HL-60 (cell line): ENCODE measurements at places on chromosomes 1 and 21.

DNA sequence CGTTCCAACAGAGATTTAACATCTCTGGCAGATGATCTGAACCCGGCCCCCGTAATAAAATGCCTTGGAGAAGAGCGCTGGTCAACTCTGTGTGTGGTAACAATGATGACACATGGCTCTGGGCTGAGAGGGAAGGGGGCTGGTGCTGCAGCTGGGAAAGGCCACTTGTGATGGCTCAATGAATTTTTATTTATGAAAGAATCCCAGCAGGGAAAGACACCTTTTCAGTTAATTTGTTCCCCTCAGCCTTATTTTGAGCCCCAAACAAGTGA, 59.4 kb downstream of the SYT6 start:
- no peak for DNase-seq

GRCh38 chr1:228778466-228778865, 43.2 kb downstream of the RHOU start:
- no peak for DNase-seq

DNA sequence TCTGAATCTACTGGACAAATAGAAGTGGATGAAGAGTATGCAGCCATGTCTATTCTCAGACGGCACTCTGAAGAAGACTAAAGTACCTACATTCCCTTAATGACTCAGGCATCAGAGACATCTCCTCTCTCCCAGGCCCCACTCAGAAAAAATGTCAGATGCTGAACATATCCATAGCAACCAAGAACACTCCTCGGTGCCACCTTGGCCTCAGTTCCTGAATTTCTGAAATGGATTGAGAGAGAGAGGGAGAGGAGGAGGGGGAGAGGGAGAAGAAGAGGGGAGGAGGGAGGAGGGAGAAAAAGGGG, 16.0 kb upstream of the OVAAL start:
- DNase-seq, result no peak

GRCh38 chr1:154371436-154371835, 33.7 kb upstream of the IL6R start:
- DNase-seq, result no peak

DNA sequence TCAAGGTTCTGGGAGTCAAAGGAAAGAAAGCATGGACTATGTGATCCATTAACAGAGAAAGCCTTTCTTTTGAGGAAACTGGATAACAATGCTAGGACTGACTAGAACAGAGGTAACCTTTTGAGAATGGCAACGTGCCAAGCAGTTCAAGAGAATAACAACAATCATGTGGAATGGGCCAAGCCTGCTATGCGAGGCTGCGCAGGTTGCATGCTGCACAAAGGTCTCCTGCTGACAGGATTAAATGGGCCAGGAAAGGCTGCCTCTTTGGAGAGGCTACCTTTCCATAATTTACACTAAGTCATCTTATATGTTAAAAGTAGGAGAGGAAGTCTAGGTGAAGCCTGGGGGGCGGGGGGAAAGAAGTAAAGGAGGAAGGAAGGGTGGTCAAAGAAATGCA, 5.8 kb downstream of the PCNX2 start:
- no peak for DNase-seq

DNA sequence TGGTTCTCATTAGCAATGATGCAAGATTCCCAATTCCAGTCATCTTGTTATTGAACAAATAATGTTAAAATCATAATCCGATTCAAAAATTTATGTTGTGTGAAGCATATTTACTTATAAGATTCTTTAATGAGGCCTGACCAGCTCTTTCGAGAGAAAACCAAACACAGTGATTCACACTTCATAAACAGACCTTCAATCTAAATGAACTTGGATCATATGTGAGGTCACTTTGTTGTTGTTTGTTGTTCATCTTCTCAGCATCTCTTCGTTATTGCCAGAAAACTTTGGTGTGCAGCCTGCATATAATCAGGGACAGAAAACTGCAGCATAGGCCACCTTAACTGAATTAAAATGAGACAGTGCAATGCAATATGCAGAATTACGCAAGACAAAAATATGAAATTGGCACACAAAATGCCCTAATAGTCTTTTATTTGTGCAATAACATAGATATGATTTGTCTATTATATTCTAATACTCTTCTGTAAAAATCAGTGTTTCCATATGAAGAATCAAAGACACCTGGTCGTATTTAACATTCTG, 30.1 kb downstream of the NCAM2 start:
- DNase-seq, result no peak

- no peak for DNase-seq
These were observed 38.8 kb upstream of the HIVEP3 start for GRCh38 chr1:41957568-41957967.

DNA sequence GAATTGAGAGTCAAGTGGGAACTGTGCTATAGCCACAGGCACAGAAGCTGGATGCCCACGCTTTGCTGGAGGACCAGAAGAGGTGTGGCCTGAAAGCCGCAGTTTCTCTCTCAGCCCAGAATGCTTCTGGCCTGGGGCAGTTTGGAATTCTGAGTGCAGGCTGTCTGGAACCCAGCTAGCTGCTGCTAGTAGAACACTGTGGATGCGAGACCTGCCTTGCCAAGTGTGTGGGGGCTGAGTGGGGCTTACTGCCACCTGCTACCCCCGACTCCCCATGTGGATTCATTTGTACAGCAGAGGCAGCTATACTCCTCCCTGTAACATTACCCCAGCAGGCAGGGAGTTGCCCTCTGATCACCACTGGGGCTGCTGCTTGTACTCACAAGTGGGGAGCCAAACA, 12.2 kb downstream of the ADAMTS1 start:
- no peak for DNase-seq
